Cardiac muscle cell (in vitro differentiated cells and primary cell): ENCODE measurements at places on chromosomes 12 and 14. TPM values are rescaled to one million over a fixed set of nuclear protein-coding genes. Genes with fewer than 3 reads are reported as not detected.

Gene RFX4
- not detected in 2 replicates for total RNA-seq

Gene KRT82
- total RNA-seq, result not detected in 2 replicates

- no peak for DNase-seq
- no peak overlapping the region for H3K4me3 ChIP-seq
- H3K27me3 ChIP-seq, result no peaks in the 10 kb centered on the region
- H3K4me1 ChIP-seq, result no peaks in the 10 kb centered on the region
- no peaks in the 10 kb centered on the region for H3K36me3 ChIP-seq
These were observed 55.1 kb downstream of the IFT43 start for GRCh38 chr14:76040704-76041103.

- H3K36me3 ChIP-seq, result no peaks in the 10 kb centered on the region
- no peak overlapping the region for H3K4me3 ChIP-seq
- DNase-seq, result peak; percentile 32
- H3K27ac ChIP-seq, result no peak overlapping the region
- no peaks in the 10 kb centered on the region for H3K27me3 ChIP-seq
These were observed 37.1 kb downstream of the LMO3 start for GRCh38 chr12:16568873-16569272.

Gene MYO1A
- total RNA-seq, result not detected in 2 replicates

Gene KRT78
- not detected in 2 replicates for total RNA-seq

Gene MMP19
- total RNA-seq, result 0.39 TPM in 1 of 2 replicates, not detected in the other

DNA sequence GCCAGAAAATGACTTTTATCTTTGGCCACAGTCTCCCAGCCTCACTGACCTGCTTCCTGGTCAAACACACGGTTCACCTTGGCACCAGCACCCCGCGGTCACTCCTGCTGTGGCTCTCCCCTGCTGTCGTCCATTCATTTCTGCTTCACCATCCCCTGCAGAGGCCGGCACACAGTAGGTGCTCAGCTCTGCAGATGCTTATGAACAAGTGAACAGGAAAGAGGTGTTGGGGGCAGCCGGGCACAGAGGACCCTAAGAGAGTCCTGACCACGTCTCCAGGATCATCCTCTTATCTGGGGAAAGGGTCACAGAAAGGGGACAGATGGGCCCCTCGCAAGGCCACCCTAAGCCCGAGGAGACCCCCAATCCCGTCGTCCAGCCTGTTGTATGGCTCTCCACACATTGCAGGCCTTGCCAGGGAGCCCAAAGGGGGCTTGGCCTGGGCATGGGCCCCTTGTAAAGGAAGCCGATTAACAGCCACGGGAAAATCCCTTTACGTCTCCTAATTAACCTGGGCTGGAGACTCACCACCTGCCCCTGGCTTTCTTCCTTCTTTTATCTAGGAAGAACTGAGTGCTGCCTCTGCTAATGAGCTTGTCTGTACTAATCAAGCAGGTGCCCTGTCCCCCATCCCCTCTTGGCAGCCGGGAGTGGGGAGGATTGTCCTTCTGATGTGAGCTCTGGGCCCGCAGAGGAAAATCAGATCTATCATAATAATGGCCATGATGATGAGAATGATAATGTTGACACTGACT lies 119.2 kb downstream of the AACS start:
- DNase-seq, result no peak
- H3K27me3 ChIP-seq, result peaks cover 52% of the 10 kb centered on the region
- peaks cover 8% of the 10 kb centered on the region for H3K4me1 ChIP-seq
- no peak overlapping the region for H3K27ac ChIP-seq

Gene CACNA2D4
- total RNA-seq, result 0.70 and 1.3 TPM in 2 replicates

DNA sequence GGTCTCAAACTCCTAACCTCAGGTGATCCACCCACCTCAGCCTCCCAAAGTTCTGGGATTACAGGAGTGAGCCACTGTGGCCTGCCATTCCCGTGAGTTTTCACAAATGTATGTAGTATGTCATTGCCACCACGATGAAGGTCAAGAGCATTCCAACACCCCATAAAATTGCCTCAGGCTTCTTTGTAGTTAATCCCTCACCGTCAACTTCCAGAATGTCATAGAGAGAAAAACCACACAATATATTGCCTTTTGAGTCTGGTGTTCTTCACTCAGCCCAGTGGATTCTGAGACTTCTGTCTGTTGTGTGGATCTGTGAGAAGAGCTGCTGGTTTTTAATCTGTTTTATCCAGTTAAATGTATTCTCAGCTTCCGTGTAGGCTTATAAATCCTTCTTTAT lies 12.6 kb upstream of the CFAP251 start:
- H3K27ac ChIP-seq, result no peak overlapping the region
- DNase-seq, result no peak
- no peak overlapping the region for H3K4me3 ChIP-seq
- no peaks in the 10 kb centered on the region for H3K4me1 ChIP-seq
- no peaks in the 10 kb centered on the region for H3K27me3 ChIP-seq

Gene LGR5
- 0.12 and 0.25 TPM in 2 replicates for total RNA-seq

Gene GYS2
- not detected in 2 replicates for total RNA-seq

DNA sequence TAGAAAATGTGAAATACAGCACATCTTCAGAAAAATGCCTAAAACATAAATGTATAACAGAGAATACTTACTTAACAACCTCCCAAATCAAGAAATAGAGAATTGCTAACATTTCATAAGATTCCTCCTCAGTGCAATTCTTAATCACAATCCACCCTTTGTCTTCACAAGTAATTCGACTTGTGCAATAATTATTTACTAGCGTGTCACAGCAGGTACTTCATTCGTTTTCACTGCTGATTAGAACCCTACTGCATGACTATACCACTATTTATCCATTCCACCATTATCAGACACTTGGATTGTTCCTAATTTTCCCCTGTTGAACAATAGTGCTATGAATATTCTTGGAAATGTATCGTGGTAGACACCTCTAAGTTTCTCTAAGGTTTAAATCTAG lies 64.9 kb upstream of the BBS10 start:
- H3K27me3 ChIP-seq, result no peaks in the 10 kb centered on the region
- H3K4me1 ChIP-seq, result no peaks in the 10 kb centered on the region
- no peak for DNase-seq
- H3K27ac ChIP-seq, result no peak overlapping the region

Gene KRT71
- total RNA-seq, result not detected in 2 replicates

- H3K4me3 ChIP-seq, result no peak overlapping the region
- DNase-seq, result peak; percentile 95
- H3K4me1 ChIP-seq, result no peaks in the 10 kb centered on the region
These were observed 16.1 kb downstream of the EML1 start for GRCh38 chr14:99809360-99809759.

Gene PTCSC3
- total RNA-seq, result not detected in 2 replicates

Gene PAX9
- not detected in 2 replicates for total RNA-seq

DNA sequence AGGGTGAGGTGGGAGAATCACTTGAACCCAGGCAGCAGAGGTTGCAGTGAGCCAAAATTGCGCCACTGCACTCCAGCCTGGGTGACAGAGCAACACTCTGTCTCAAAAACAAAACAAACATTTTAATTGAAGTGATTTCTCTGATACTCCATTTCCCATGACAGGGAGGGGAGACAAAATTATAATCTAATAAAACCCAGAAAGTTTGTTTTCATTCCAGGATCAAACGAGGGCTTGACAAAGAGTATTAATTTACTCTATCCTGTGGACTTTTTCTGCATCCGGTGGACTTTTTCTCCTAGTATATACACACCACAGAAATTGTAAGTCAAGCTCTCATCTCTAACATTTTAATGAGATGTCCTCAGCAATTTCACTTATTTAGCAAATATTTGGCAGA lies 14.5 kb upstream of the AP4S1 start:
- no peak overlapping the region for H3K4me3 ChIP-seq
- no peaks in the 10 kb centered on the region for H3K36me3 ChIP-seq

Gene ATG2B
- total RNA-seq, result 11.8 and 18.2 TPM in 2 replicates

Gene MIPOL1
- 7.2 and 8.4 TPM in 2 replicates for total RNA-seq

Gene TOGARAM1
- 13.8 and 20.7 TPM in 2 replicates for total RNA-seq

Gene FOXN4
- total RNA-seq, result 0.42 and 2.5 TPM in 2 replicates

Gene PMCH
- not detected in 2 replicates for total RNA-seq

GRCh38 chr14:76894308-76894707 lies 68.1 kb downstream of the LRRC74A start:
- H3K36me3 ChIP-seq, result no peaks in the 10 kb centered on the region
- DNase-seq, result no peak
- no peak overlapping the region for H3K4me3 ChIP-seq
- no peaks in the 10 kb centered on the region for H3K27me3 ChIP-seq
- H3K27ac ChIP-seq, result no peak overlapping the region

Gene PPP1R36
- 0.53 TPM in 1 of 2 replicates, not detected in the other for total RNA-seq

Gene NGB
- 0.09 TPM in 1 of 2 replicates, not detected in the other for total RNA-seq

DNA sequence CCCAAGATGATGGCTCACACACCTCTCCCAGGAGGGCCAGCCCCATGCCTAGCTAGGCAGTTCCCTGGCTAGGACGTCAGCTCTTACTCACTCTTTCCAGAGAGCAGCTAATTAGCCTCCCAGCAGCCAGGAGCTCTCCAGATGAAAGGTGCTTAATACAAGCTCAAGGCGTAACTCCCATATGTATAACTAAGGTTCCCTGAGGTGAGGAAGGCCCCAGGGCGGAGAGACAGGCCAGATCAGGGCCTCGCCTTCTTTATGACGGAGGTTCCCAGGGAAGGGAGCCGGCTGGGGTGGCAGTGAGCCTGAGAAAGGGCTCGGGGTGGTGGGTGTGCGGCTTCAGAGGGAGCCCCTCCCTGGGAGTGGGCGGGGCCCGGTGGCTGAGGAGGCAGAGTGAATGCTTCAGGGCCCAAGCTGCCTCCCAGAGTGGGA lies 26.4 kb upstream of the ZFP36L1 start:
- H3K4me3 ChIP-seq, result no peak overlapping the region
- no peaks in the 10 kb centered on the region for H3K27me3 ChIP-seq
- H3K27ac ChIP-seq, result no peak overlapping the region
- DNase-seq, result peak; percentile 46
- H3K4me1 ChIP-seq, result peaks cover 26% of the 10 kb centered on the region
